Activated naive CD4-positive, alpha-beta T cell treated with anti-CD3 and anti-CD28 coated beads, Interleukin-2, amount 10 ng/mL, durations not matched to agents 7 days and 5 days (primary cell): ENCODE measurements at places on chromosomes 13 and 19.

- DNase-seq = no peak
Observed at GRCh38 chr13:112248406-112248760, 127.8 kb upstream of the SPACA7 start.

- no peak for DNase-seq
Observed at GRCh38 chr13:34078334-34078999, 260.5 kb downstream of the RFC3 start.

GRCh38 chr19:36528194-36528920 is at the start of gene ZNF260:
Gene ZNF260, minus strand, starts transcription at chr19:36528271. Its CDS starts 13,033 bp downstream, at chr19:36515238.
- DNase-seq = peak; percentile 94

GRCh38 chr13:49320975-49321374 is 73.2 kb downstream of the CDADC1 start:
- DNase-seq = no peak

GRCh38 chr19:49343123-49343522 is 7.9 kb downstream of the CD37 start:
- DNase-seq = no peak
